WTC11 (cell line): ENCODE measurements at places on chromosomes 16 and 17.

DNA sequence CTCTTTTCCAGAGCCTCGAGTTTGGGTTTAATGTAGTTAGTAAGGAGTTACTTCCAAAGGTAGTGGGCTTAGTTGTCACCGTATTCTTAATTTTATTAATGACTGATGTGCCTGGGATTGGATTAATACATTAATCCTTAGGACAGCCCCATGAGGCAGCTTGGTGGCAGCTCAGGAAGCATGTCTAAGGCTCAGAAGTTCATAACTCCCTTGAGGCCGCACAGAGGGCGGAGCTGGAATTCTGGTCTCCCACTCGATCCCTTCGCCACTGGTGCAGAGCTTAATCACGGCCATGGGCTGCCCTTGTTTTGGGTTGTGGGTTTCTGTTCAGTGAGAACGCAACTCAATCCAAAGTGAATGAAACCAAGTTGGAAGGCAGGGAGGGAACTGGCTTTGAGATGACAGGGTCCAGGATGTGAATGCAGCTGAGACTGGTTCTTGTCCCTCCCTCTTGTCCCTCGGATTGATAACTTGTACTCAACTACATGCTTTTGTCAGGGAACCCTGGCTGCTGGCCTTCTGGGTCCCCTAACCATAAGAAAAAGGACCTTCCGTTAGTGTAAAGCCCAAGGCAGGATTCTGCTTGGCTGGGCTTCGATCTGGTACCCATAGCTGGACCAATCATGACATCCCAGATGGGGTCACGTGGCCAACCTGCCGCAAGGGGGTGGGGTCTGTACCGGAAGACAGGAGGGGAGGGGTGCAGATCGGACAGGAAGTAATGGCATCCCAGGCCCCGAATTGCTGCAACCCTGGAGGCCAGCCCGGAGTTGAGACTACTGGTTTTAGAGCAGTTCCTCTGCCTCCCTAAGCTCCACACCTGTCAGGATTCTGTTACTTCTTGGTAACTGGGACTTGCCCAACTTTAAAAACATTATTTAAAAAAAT is 45.4 kb downstream of the SNX20 start:
- H3K27ac ChIP-seq: no peak overlapping the region
- H3K27me3 ChIP-seq: no peaks in the 10 kb centered on the region
- no peak overlapping the region for H3K4me3 ChIP-seq

DNA sequence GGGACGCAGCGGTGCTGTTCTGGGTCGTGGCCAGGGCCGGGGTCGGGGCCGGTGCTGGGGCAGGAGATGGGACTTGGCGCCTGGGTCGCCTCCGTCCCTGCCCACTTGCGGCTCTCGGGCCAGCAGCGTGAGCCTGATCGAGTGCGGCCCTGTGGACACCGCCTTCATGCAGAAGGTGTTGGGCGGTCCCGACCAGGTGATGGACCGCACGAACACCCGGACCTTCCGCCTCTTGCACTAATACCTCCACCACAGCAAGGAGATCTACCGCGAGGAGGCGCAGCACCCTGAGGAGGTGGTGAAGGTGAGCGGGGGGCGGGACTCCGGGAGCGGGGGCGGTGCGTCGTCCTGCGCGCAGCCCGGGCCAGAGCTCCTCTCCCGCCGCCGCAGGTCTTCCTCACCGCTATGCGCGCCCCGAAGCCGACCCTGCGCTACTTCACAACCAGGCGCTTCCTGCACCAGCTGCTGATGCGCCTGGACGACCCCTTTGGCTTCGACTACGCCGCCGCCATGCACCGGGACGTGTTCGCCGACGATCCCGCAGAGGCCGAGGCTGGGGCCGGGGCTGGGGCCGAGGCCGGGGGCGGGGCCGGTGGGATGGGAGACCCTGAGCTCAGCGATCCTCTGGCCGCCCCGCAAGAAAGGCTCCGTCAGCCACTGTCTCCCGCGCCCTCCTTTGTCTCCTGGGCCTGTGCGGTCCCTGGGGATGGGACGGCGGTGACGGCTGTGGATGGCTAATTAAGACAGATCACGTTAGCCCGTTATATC is 4.5 kb upstream of the HSD17B1 start:
- peaks cover 2% of the 10 kb centered on the region; the same call in 1 of the 2 replicates for H3K27me3 ChIP-seq
- no peak overlapping the region for H3K27ac ChIP-seq
- peaks cover 15% of the 10 kb centered on the region for H3K4me1 ChIP-seq
- DNase-seq: peak; percentile 97
- H3K4me3 ChIP-seq: peak overlapping the region; percentile 59

DNA sequence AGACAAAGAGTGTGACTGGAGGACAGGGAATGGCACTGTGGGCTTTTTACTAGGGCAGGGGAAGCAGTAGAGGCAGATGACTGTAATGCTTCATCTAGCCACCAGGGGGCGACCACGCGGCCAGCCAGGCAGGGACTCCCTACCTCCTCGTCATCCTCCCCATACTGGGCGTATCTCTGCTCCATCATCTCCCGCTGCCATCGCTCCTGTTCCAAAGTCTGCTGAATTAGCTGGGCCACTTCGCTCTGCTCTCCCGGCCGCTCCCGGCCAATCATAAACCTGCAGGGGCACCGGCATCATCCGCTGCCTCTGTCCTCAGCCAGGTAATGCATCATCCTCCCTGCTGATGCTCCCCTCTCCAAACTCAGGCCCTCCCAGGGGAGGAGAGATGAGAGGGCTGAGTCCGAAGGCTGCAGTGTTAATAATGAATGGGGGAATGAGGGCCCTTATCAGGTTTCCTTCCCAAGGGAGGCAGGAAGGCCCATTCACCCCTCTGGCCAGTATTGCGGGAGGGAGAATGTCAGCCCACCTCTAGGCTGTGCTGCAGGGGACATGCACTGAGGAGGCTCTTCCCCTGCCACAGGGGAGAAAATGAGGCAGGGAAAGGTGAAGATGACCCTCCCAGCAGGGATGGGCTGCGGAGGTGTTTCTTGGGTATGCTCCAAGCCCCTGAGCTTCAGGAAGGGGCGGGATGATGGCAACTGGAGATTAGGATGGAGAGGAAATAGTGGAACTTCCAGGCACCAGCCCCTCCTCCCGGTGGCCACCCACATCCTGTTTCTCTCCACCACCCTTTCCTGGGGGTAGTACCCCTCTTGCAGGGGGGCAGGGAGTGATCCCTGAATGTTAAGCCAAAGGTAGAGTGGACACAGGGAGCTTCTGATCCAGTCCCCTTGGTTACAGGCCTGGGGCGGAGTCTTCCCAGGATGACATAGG is 10.3 kb upstream of the SAMD14 start:
- H3K27me3 ChIP-seq: no peaks in the 10 kb centered on the region
- H3K27ac ChIP-seq: no peak overlapping the region
- DNase-seq: peak; percentile 90
- H3K36me3 ChIP-seq: peaks cover 52% of the 10 kb centered on the region
- H3K4me3 ChIP-seq: 0 out of 2 replicates have a peak overlapping the region, but pooled peaks have one; percentile 14
- H3K4me1 ChIP-seq: peaks cover 14% of the 10 kb centered on the region

GRCh38 chr16:1768767-1769401 is 2.5 kb downstream of the NME3 start:
- no peak overlapping the region for H3K4me3 ChIP-seq
- H3K27me3 ChIP-seq: no peaks in the 10 kb centered on the region; the same call in 1 of the 2 replicates
- H3K27ac ChIP-seq: no peak overlapping the region
- peaks cover 4% of the 10 kb centered on the region for H3K36me3 ChIP-seq

- DNase-seq: peak; percentile 28
- peak overlapping the region; percentile 41; the same call in 1 of the 2 replicates for H3K27ac ChIP-seq
- H3K27me3 ChIP-seq: no peaks in the 10 kb centered on the region
- no peak overlapping the region for H3K4me3 ChIP-seq
These were observed 254.5 kb upstream of the CACNG5 start for GRCh38 chr17:66580184-66580955.

- H3K27ac ChIP-seq: peak overlapping the region; percentile 76
- H3K36me3 ChIP-seq: no peaks in the 10 kb centered on the region
- peaks cover 27% of the 10 kb centered on the region for H3K4me1 ChIP-seq
- no peak for DNase-seq
- H3K27me3 ChIP-seq: no peaks in the 10 kb centered on the region
- peak overlapping the region; percentile 90 for H3K4me3 ChIP-seq
These were observed 817 bp downstream of the NDUFAF8 start for GRCh38 chr17:81239714-81240555.
